ENCODE measurements at places on chromosomes 3 and 15.

DNA sequence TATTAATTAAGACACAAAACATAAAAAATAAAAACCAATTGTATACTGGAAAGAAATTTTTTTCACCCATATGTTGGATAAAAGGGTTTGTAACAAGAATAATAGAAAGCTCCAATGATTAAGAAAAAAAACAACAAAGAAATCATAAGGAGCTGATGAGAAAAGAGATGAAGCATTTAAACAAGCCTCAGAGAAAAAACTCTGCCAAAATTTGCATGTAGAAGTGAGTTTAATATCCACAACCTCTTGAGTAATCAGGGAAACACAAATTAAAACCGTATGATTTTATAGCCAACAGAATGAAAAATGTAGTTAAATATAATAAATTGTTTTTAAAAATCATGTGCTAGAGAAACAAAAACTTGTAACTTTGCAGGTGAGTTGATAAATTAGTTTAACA, 192.9 kb downstream of the BCHE start:
- no peak for DNase-seq

- no peak for DNase-seq
Observed at GRCh38 chr3:60801307-60801706, 449.9 kb downstream of the FHIT start.

DNA sequence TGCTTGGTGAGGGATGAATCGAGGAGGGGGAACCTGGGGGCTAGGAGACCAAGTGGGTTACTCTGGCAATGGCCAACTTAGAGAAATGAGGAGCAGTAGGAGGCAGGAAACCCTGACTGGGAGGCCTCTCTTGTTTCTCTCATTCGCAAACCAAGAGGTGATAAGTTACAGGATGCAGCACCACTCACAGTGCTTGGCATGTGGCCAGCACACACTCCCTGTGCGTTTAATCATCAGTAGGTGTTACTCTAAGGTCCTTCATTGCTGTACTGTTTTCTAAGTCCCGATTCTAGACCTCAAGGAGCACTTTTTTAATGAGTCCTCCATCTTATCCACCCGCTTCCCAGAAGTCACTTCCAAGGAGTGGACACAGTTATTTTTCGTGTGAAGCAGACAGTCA, 314.1 kb upstream of the TRIM42 start:
- DNase-seq = peak; percentile 17

DNA sequence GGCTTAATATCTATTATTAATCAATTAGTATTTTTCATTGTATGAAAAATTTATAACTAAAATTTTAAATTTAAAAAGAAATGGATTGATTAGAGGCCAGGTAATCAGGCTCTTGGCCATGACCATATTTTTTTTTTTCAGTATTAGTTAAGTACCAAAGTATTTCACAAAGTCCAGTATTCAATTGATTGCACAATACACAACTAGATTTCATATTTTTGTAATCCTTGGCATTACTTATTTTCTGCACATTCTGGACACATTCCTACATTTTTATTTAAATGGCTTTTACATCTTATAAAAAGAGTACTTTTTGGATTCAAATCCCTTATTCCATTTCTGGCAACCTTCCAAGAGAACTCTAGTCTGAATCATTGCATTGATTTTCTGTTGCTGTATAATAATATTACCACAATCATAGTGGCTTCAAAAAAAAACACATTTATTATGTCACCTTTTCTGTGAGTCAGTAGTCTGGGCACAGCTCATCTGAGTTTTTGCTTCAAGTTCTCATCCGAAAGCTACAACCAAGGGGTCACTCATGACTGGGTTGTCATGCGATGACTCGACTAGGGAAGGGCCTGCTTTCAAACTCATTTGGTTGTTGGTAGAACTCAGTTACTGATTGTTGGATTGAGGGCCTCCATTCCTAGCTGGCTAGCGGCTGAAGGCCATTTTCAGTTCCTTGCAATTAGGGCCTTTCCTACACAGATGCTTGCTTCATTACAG, 90.7 kb downstream of the CNTN6 start:
- peak; percentile 49 for DNase-seq

DNA sequence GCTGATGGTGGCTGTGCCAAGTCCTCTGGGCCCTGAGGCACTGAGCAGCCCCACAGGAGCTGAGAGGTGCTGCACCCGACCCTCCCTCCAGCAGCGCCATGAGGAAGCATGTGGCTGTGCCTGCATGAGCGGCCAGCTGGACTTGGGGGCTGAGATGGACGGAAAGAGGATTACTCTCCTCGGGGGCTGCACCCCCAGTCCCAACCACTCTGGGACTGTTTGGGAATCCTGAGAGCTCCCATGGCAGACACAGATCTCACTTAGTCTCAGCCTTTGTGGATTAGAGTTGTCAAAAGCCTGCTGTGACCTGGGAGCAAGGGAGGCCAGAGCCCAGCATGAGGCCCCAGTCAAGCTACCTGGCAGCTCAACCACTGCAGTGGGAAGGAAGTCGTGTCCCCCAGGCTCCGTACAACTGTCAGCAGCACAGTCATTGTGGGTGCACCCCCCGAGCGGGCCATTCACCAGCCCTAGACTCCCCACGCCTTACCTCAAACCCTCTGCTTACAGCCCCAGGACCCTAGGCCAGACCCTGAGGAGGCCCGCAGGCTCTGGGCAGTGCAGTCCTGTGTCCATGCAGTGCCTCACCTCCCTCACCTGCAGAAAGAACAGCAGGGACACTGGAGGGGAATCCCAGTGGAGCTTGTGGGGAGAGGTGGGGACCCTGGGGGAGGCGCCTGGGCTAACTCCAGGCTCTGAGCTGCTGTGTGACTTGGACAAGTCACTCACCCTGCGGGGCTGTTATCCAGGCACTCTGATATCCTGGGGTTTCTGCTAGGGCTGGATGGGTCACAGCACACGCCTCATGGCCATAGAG, 17.1 kb downstream of the PRR23E start:
- no peak for DNase-seq

DNA sequence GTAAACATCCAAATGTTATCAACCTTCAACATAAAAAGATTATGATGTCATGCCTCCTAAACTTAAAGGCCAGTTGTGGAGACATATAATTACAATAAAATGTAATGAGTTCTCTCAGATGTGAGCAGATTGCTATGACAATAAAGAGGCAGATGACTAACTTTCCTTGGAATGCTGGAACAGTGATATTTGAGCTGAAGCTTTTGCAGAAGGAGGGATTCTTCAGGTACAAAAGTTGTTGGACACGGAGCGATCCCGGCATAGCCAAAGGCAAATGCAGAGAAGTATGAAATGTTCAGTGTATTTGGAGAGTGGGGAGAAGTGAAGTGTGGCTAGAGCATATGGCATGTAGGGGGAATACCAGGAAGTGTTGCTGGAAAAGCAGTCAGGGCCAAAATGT, 520.1 kb downstream of the FGF12 start:
- no peak for DNase-seq

DNA sequence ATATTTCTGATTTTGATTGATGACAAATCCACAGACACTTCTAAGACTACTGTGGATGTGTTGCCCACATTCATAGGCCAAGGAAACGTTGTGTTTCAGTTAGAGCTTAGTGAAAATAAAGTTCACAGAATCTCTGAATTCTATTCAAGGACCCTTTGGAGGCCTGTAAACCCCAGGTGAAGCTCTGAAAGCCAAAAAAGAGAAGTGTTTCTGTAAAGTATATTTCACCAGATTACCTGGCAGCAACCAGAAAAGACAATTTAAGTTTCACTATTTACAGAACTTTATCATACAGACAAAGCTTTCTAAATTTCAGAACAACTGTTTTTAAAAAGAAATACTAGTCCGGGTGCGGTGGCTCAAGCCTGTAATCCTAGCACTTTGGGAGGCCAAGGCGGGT, 2.6 kb downstream of the CLPX start:
- no peak for DNase-seq

- no peak for DNase-seq
Observed at GRCh38 chr3:192857260-192857661, 60.4 kb downstream of the MB21D2 start.

GRCh38 chr3:74054566-74054965, 429.8 kb upstream of the PDZRN3 start:
- DNase-seq = no peak

- DNase-seq = no peak
Observed at GRCh38 chr3:95474338-95474737, 1340.1 kb upstream of the EPHA6 start.

- DNase-seq = no peak
Observed at GRCh38 chr15:73928241-73928579, 1.9 kb downstream of the LOXL1 start.

DNA sequence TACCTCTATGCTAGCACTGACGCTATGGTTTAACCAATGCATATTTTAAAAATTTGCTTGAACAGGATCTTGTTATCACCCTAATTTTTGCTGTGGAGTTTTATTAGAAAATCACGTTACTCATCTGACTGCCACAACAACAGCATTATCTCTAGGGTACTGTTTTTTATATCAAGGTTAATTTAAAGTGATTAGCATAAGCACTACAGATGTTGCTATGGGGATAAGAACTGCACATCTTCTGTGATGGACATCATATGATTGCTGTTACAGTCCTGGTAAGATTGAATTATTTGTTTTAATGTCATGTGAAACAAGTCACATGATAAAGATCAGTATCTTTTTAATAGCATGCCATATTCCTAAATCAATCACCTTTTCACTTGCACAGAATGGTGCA, 492.2 kb upstream of the ROBO2 start:
- no peak for DNase-seq

- DNase-seq = no peak
Observed at GRCh38 chr3:149999421-149999820, 28.7 kb upstream of the PFN2 start.

GRCh38 chr3:46277476-46277875, 35.2 kb downstream of the CCR3 start:
- no peak for DNase-seq

DNA sequence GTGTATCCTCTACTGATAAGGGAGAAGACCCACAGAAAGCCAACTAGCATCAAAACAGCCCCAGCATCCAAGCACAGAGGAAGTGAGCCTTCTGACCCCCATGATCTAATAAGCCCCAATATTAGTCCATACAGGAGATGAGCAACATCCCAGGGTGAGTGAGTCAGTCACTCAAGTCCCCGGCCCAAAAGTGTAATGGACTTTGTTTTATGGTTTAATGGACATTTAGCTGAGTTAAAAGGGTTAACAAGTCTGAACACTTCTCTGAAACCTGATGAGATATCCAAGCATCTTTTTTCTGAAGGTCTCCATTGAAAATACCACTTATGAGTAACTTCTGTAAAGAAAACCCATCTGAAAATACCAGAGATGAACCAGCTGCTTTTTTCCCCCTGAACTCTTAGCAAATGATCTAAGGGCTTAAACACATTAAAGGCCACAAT, 115.6 kb downstream of the GREM1 start:
- DNase-seq = no peak

DNA sequence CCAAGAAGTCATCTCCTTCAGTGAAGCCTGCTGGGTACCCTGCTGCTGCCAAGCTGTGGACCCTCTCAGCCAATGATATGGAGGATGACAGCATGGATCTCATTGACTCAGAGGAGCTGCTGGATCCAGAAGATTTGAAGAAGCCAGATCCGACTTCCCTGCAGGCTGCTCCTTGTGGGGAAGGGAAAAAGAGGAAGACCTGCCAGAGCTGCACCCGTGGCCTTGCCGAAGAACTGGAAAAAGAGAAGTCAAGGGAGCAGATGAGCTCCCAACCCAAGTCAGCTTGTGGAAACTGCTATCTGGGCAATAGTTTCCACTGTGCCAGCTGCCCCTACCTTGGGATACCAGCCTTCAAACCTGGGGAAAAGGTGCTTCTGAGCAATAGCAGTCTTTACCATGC, 13.7 kb upstream of the ANP32A start:
- no peak for DNase-seq

GRCh38 chr15:88393719-88394519, 73.3 kb downstream of the MRPL46 start:
- DNase-seq = peak; percentile 71

- DNase-seq = no peak
Observed at GRCh38 chr3:171906951-171907676, 64.0 kb downstream of the TMEM212 start.

DNA sequence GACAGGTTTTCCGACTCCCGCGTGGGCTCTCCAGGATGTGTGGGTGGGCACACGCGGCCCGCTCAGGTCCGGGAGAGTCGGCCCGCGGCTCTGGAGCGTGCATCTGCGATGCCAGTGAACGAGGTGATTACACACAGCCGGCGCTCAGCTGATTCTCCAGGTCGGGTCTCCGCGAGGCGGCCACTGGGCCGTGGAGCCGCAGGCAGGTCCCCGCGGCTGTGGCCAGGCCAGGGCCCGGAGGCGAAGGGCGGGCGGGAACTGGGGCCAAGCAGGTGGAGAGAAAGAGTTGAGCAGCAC, 13.2 kb downstream of the PAK6 start:
- DNase-seq = no peak

DNA sequence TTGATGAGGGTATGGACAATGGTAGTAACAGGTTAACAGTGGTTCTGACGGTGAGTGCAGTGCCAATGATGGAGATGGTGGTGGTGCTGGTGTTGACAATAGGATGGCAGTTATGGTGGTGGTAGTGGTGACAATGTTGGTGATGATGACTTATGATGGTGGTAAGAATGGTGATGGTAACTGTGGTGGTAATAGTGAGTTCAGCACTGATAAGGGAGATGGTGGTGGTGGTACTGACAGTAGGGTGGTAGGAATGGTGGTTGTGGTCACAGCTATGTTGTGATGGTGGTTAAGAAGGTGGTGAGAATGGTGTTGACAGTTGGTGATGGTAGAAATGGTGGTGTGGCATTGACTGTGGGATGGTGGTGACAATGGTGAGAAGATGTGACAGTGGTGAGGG, 13.4 kb upstream of the INSYN1 start:
- no peak for DNase-seq

DNA sequence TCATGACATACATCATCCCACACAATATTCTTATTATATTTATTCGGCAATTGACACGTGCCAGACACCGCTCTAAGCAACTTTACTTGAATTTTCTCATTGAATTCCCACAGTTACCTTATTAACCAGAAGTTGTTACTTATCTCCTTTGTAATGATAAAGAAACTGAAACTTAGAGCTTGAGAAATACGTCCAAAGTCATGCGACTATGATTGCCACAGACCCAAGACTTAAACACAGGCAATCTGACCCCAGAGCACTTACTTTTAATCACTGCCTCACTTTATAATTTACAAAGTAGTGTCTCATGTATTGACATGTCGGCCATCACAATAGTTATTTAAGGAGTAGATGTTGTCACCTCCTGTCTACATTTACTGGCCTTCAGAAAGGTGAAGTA, 64.7 kb downstream of the ATP13A4 start:
- no peak for DNase-seq

DNA sequence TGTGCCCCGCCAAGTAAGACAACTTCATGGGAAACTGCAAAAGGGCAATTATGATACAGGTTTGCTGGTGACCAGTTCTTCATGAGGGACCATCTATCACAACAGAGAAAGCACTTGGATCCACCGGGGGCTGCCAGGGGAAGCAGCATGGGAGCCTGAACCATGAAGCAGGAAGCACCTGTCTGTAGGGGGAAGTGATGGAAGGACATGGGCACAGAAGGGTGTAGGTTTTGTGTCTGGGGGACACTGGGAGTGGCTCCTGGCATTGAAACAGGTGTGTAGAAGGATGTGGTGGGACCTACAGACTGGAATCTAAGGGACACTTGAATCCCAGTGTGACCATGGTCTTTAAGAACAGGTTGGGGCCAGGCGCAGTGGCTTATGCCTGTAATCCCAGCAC, 22.6 kb downstream of the MKRN2 start:
- DNase-seq = no peak

- DNase-seq = no peak
Observed at GRCh38 chr15:60135961-60136360, 131.8 kb downstream of the FOXB1 start.

Data from lung (tissue), 17 donors.